Fibroblast of mammary gland (primary cell): ENCODE measurements at places on chromosomes 16 and 17.

DNA sequence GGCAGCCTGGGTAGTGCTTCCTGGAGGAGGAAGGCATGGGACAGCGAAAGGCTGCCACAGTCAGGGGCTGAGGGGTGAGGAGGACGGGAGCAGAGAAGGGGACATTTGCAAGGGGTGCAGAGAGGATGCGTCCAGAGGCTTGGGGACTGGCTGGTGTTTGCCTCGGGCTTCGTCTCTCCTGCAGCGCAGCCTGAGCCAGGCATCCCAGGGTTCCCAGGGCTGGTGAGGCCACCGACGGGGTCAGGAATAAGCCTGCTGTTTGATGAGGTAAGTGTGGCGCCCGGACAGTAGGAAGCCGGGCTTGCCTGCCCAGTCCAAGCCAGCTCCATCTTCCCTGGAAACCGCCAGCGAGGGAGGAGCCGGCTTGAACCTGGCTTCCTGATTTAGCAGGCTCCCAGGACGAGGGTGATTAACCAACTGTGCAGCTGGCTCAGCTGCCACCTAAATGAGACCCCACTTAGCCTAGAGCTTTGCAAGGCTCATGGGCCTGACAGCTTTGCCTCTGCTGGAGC is 47.8 kb downstream of the PITPNM3 start:
- DNase-seq: no peak

DNA sequence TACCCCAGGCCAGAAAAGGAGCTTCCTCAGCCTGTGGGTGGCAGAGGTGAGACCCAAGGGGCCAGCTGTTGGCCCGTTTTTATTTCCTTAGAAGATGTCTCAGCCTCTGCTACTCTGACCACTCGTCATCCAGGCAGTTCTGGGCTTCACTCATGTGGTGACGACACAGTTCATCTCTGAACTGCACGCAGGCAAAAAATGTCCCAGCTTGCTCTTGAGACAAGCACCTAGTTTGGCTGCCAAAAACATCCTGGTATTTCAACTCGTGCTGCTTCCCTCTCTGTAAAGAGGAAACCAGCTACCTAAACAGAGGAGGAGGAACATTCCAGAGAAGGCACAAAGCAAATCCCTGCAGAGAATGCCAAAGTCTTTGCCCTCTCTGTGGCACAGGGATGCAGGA is 125.7 kb downstream of the XYLT1 start:
- DNase-seq: peak; percentile 85

DNA sequence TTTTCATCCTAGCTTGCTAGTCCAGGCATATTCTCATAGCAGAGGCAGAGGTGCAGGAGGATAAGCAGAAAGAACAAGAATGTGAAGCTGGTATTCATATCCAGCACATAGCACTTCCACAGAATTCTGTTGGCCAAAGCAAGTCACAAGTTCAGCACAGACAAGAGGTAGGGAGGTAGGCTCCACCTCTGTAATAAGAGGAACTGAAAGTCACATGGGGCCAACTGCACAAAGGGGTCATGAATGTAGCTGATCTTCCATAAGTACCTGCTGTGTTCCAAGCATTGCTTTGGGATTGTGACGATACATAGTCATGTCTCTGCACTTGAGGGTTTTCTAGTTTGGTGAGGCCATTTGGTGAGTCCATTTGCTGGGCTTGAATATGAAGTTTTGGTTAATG is 110.8 kb upstream of the MPHOSPH6 start:
- no peak for DNase-seq

DNA sequence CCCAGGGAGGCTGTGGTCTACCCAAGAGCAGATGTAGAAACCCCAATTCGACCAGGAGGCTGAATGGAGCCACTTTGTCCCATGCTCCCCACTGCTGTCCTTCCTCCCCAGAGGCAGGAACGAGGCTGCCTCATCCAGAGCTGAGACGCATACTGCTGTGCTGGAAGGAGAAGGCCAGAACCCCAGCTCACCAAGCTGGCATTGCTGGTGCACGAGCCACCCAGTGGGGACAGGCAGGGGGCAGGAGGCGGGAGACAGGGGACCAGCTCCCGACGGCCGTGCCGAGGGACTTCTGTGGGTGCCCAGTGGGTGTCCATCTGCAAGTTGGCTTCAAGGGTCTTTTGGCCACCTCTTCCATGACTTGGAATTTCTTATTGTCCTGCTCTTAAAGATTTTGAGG is 66.6 kb downstream of the NTN1 start:
- DNase-seq: no peak

GRCh38 chr16:48381201-48381600 is 4.0 kb downstream of the SIAH1 start:
- DNase-seq: peak; percentile 42

GRCh38 chr17:69810326-69810965 is 264.6 kb upstream of the KCNJ16 start:
- DNase-seq: no peak

GRCh38 chr17:82242698-82242976 is 13.8 kb downstream of the SLC16A3 start:
- no peak for DNase-seq

GRCh38 chr16:27175888-27176287 is 27.4 kb upstream of the KDM8 start:
- DNase-seq: peak; percentile 19

- DNase-seq: peak; percentile 70
Observed at GRCh38 chr17:9522074-9522473, 53.5 kb downstream of the STX8 start.

- peak; percentile 6 for DNase-seq
Observed at GRCh38 chr16:50393858-50394802, 25.3 kb upstream of the BRD7 start.

DNA sequence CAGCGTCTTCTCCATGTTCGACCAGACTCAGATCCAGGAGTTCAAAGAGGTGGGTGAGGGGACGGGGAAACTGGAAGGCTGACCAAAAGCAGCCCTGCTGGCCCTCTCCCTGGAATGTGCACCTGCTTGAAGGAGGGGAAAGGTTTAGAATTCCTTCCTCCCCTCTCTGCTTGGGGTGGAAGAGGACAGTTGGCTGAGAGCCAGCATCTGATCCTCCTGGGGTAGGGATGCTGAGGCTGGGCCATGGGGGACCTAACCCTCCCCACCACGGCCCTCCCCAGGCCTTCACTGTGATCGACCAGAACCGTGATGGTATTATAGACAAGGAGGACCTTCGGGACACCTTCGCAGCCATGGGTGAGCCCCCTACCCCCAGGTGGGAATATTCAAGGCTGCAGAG is 1.3 kb downstream of the MYL11 start:
- DNase-seq: no peak

DNA sequence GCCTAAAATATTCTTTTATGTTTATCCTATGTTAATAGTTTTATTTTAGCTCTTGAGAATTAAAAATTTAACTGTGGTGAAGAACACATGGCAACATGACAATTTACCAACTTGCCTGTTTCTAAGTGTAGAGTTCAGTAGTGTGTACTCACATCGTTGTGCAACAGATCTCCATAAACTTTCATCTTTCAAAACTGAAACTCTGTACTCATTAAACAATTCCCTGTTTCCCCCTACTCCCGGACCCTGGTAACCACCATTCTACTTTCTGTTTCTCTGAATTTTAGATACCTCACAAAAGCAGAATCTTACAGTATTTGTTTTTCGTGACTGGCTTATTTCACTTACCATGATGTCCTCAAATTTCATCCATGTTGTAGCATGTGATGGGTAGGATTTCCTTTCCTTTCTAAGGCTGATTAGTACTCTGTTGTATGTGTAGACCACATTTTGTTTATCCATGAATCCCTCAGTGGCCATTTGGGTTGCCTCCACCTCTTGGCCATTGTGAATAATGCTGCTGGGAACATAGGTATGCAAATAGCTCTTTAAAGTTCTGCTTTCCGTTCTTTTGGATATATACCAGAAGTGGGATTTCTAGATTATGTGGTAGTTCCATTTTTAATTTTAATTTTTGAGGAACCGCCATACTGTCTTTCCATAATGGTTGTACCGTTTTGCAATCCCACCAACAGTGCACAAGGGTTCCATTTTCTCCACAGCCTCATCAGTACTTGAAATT is 17.4 kb downstream of the IST1 start:
- no peak for DNase-seq

GRCh38 chr16:11094857-11095565 is 150.6 kb downstream of the CLEC16A start:
- DNase-seq: no peak

- peak; percentile 96 for DNase-seq
Observed at GRCh38 chr16:69179328-69180010, 7.5 kb upstream of the SNTB2 start.

GRCh38 chr16:9351440-9351839 is 260.0 kb downstream of the HAPSTR1 start:
- no peak for DNase-seq

GRCh38 chr17:77888242-77889134 is 70.0 kb upstream of the TNRC6C start:
- peak; percentile 20 for DNase-seq

GRCh38 chr17:78966123-78966813 is 13.5 kb downstream of the LGALS3BP start:
- DNase-seq: no peak

DNA sequence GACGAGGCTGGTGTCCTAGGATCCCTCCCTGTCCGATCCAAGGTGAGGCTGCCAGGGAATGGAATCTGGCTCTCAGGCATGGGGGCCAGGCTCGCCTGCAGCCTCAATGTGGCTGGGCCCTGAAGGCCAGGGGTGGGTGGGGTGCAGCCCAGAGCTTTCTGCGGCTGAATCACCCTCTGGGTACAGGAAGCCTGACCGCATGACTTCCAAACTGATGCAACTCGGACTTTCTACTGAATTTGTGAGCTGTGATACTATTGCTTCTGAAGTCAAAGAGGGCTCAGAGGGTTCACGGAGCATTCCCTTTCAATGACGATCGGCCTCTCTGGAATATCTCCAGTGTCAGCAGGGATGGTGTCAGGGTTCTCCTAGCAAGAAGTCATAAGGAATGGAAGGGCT is 123.7 kb downstream of the METRNL start:
- peak; percentile 99 for DNase-seq

DNA sequence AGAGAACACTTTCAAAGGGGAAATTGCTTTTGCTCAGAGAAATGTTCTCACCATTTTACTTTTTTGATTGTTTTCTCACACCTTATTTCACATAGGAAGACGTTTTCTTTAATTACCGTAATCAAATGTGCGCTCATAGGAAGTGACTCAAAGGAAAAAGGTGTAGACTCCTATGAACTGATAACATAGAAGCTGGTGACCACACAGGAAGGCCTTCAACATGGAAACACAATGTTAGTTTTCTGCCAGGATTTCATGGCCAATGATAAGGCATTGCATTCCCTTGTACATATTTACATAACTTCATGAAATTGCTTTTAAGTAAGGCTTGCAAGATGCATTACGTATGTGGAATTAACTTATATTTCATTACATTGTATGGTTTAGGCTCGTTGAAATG is 40.9 kb upstream of the KCNJ16 start:
- no peak for DNase-seq

- DNase-seq: no peak
Observed at GRCh38 chr17:62679866-62680377, 52.5 kb downstream of the MRC2 start.

DNA sequence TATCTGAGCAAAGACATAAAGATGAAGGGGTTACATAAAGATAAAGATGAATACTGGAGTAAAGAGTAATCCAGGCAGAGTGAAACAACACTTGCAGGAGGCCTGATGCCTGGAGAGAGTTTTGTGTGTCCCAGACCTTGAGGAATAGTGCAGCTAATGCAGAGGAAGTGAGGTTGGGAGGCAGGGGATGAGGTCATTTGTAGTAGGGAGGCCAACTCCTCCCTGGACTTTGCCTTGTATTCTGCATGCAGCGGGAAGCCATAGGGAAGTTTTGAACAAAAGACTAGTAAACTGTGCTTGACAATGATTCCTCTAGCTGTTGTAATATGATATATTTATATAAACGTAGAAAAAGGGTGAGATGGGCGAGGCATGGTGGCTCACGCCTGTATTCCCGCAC is 356.6 kb downstream of the KCNJ2 start:
- no peak for DNase-seq

GRCh38 chr17:31690151-31690551 is 168.9 kb downstream of the COPRS start:
- no peak for DNase-seq

DNA sequence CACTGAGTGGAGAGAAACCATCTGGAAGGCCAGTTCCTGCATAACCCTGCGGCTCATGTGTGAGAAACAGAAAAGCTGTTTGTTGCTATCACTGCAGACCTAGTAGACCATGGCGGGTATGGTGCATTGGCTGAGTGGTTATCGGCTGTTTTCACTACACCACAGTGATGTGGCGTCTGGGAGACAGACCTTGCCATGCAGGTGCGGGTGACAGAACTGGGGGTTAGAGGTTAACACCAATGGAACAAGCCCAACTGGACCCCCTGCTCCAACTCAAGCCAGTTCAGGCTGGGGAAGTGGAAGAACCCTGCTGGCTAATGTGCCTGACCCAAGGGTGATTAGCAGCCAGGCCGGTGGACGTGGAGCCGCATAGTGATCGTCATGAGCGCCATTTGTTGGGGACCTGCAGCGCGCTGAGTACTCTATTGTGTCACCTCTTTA is 91.9 kb downstream of the IRF8 start:
- no peak for DNase-seq

- DNase-seq: no peak
Observed at GRCh38 chr17:77933777-77934398, 24.6 kb upstream of the TNRC6C start.

- DNase-seq: peak; percentile 79
Observed at GRCh38 chr17:56917559-56918296, 3.9 kb upstream of the TRIM25 start.

- DNase-seq: no peak
Observed at GRCh38 chr16:65773301-65773874, 593.1 kb upstream of the CDH5 start.

DNA sequence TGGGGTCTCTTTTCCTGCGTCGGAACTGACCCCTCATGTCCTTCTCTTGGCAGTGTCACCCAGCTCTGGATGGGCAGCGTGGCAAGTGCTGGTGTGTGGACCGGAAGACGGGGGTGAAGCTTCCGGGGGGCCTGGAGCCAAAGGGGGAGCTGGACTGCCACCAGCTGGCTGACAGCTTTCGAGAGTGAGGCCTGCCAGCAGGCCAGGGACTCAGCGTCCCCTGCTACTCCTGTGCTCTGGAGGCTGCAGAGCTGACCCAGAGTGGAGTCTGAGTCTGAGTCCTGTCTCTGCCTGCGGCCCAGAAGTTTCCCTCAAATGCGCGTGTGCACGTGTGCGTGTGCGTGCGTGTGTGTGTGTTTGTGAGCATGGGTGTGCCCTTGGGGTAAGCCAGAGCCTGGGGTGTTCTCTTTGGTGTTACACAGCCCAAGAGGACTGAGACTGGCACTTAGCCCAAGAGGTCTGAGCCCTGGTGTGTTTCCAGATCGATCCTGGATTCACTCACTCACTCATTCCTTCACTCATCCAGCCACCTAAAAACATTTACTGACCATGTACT is 13.2 kb downstream of the IGFBP4 start:
- DNase-seq: peak; percentile 55
